ENCODE measurements at places on chromosomes 7 and 10.

DNA sequence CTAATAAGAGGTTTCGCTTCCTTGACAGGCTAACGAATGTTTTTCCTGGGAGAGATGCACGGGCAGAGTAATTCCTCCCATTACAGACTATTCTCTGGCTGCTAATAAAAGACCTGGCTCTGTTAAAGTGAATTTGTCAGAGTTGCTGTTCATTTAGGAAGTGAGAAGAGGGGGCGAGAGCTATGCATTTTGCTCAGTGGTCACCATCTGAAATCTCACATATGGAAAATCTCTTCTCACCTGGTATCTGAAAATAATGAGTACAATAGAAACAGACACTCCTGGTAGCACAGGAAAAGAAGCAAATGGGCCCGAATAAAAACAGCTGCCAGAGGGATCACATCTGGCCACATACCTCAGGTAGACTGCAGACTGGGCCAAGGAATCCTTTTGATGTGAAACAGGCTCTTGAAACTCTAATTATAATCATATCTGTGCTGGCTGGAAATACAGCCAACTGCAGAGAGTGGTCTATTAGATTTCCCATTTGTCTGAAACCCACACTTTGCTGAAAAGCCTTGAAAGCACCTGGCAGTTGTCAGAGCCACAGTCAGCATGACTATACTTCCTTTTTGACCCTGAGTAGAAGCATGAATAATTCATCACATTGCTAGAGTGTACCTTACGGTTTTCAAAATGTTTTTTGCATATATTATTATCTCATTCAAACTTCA lies 33.6 kb downstream of the AOAH start:
- no peak for DNase-seq

DNA sequence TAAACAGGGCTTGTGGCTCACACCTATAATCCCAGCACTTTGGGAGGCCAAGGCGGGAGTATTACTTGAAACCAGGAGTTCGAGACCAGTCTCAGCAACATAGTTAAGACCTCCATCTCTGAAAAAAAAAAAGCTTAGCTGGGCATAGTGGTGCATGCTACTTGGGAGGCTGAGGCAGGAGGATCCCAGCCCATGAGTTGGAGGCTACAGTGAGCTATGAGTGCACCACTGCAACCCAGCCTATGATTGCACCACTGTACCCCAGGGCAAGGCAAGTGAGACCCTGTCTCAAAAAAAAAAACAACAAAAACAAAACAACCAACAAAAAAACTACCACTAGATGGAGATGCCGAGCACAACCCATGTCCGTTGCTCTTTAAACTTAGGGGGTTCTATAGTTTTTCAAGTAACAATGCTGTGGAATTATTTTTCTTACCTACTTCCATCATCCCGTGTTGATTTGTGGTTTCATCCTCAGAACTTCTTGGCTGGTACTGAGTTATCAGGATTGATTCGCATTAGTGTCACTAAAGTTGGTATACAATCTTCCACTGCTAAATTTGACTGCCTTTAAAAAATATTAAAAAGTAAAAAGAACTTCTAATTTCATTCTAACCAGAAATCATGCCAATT lies 12.2 kb upstream of the REPIN1 start:
- peak; percentile 53 for DNase-seq

- DNase-seq, result no peak
Measured at GRCh38 chr10:80448209-80448942, 5.7 kb upstream of the TSPAN14 start.

DNA sequence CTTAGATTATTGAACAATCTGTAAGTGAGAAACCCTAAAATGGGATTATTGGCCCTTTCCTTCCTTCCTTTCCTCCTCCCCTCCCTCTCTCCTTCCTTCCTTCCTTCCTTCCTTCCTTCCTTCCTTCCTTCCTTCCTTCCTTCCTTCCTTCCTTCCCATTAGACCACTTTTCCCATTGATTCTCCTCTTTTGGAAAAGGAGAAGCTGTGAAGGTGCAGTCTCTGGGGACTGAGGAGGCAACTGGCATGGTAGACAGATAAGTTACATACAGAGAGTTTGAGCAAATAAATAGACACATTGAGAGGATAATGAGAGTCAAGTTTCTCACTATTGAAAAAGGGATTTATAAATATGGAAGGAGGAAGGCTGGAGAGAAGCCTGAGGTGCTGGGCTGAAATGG lies 45.0 kb upstream of the CCDC7 start:
- no peak for DNase-seq

DNA sequence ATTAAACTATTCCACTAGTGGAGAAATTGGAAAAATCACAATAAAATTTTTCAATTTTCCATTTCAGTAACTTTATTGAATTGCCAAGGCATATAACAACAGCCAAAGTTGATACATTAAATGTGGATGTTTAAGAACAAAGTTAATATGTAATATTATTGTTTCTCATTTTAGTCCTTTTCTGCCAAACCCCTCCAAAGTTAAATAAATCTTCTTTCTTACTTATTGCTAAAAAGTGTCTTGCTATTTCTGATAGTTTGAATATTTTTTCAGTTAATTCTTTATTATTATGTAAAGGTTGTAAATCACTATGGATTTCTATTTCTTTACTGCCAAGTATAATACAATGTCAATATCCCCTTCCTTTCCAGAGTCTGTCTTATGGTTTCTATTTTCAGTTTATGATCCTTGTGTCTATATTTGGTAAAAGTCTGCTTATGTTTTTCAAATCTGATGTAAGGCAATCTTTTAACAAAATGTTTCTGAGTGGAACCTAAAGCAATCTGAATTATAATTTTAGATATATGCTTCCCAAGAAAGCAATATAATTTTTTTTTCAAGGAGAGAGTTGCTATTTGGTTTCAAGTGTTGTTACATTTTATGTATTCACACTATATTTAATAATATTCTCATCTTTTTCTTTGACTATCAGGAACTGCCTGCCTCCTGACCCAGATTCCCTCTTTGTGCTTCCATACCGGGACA lies 80.3 kb upstream of the RHOBTB1 start:
- no peak for DNase-seq

- DNase-seq, result no peak
Measured at GRCh38 chr10:43693602-43694001, 44.9 kb upstream of the ZNF32 start.

GRCh38 chr7:139297795-139298194 lies 43.3 kb upstream of the FMC1 start:
- no peak for DNase-seq

- no peak for DNase-seq
Measured at GRCh38 chr7:55063633-55064032, 44.8 kb downstream of the EGFR start.

DNA sequence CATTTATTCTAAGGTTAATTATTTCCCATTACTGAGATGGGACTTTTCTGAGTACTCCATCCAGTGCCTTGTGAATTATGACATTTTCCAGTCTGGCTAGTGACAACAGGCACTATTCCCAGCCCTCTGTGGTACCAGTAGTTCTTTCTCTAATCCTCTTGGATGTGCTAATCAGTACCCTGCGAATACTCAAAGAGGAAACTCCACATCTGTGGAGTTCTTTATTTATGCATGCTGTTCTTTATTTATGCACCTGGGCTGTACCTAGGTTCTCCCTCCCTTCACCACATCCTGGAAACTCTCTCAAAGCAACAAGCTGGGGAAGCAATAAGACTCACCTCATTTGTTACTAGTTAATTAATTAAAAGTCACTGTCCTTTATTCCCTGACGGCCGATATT lies 83.5 kb downstream of the TSPAN12 start:
- DNase-seq, result no peak

DNA sequence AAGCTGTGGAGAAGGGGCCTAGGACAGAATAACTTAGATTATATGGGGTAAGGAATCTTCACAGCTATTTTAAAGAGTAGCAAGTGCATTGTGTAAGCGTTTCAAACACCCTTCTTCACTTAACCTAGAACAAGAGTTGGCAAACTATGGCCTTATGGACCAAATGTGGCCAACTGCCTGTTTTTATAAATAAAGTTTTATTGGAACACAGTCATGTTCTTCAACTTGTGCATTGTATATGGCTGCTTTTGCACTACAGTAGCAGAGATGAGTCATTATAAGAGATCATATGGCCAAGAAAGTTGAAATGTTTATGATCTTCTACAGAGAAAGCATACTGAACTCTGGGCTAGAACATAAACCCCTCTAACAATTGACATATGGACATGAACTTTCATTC lies 187.8 kb downstream of the ETV1 start:
- DNase-seq, result no peak

DNA sequence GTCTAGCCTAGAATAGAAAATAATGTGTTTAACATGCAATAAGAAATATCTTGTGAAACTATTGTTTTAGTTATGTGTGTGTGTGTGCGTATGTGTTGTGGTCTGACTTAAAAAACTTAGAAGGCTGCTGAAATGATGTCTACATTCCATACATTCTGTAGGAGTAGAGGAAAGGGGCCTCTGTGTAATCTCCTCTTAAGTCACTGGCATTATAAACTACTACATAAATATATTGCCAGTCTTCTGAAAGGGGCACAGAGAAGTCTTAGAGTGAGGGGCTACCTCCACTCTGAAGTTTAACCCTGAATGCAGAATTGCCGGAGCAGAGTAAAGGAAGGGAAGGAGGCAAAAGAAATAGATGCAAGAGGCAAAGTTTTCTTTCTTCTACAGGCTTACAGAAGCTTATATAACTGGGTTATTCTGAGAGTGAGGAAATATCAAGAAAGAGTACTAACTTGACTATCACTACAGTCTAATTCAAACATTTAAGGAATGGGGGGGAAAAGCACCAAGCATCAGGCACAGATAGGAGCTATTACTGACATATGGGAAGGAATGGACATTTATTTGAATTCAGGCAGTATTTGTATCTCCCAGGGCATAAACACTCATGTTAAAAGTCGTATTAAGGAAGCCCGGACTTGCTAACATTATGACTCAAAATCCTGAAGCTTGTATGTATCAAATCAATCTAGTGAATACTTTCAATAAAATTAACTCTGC lies 75.7 kb downstream of the DNAJC1 start:
- DNase-seq, result no peak

GRCh38 chr10:601660-601963 lies 87.9 kb downstream of the DIP2C start:
- no peak for DNase-seq

GRCh38 chr10:104337985-104338735 lies at the start of gene ITPRIP:
TSS of gene ITPRIP (minus strand) at chr10:104338465. CDS start at chr10:104316051, 22,414 bp downstream.
- peak; percentile 68 for DNase-seq

- no peak for DNase-seq
Measured at GRCh38 chr10:89665302-89665701, 20.3 kb upstream of the PANK1 start.

- DNase-seq, result no peak
Measured at GRCh38 chr10:91042069-91042468, 121.2 kb upstream of the ANKRD1 start.

DNA sequence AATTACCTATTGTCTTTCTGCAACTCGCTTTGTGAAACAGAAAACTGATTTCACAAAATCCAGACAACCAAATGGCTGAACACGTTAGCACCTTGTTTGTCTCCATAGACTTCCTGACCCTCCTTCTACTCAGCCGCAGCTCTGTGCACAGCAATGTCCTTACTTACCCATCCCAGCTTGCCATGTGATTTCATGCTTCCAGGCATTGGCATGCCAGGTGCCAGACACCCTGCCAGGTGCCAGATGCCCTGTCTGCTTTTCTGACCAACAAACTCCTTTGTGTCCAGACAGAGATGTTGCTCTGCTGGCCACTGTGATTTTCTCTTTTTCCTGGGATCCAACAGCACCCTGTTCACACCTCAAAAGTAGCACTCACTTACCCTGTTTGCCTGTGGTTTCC lies 16.1 kb upstream of the FAM170B start:
- DNase-seq, result no peak

DNA sequence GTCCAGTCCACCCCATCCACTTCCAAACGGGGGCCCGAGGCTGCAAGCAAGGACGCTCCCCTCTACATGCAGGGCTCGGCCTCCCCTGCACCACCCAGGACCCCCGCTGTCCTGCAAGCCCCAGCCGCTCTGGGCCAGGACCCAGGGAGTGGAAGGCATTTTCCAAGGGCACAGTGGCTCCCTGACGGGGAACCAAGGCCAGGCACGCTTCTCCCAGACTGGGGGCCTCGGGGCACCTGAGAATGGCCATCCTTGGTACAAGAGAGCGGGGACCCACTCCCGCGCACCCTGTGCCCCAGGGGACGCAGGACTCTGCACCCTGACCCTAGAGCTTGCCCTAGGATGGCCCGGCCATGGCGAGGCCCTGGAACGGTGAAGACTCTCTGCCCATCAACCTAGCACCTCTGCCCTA lies 545 bp upstream of the AKR1E2 start:
- DNase-seq, result no peak

DNA sequence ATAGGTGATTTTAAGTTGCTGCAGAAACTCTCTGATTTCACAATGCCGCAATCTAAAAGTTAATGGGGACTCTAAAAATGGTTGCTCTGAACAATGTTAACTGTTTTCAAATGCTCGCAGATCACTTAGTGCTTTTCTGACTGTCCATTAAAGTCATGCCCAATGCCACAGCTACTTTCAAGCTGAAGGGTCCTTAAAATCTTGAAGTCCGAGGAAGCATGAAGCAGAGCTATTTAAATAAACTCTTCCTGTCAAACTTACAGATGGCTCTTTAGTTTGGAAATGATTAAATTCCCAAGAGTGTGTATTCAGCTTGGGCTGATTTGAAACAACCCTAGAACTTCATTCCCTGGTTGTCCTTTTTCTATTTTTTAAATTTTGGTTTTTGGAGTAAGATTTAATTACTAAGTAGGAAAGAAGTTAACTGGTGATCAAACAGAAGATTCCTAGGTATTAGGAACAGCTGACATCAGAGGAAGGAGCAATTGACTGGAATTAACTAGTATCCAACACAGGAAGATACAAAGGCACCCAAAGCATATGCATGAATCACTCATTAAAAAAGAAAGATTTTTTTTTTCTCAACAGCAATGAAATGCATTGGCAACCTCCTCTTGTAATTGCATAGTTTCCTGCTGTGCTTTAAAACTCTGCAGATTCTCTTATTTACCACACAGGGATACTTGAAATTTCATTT lies 105.1 kb downstream of the NRP1 start:
- DNase-seq, result no peak

GRCh38 chr7:15084368-15084767 lies 181.8 kb upstream of the DGKB start:
- no peak for DNase-seq

DNA sequence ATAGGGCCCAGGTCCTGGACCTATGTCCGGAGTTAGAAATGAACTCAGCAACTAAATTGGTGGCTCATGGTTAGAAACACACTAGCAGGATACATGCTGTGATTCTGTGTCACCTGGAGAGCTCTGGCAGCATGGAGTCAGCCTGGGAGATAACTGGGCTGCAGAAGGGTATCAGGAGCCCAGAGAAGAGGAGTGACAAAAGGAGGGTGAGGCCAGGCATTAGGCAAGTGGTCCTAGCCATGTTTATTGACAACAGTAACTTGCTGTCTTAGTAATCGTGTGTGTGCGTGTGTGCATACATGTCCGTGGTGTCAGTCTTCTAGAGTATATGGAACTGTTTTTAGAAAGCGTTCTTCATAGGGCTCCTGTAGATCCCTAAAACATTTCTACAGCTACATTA lies 157.5 kb upstream of the PHYHIPL start:
- no peak for DNase-seq

DNA sequence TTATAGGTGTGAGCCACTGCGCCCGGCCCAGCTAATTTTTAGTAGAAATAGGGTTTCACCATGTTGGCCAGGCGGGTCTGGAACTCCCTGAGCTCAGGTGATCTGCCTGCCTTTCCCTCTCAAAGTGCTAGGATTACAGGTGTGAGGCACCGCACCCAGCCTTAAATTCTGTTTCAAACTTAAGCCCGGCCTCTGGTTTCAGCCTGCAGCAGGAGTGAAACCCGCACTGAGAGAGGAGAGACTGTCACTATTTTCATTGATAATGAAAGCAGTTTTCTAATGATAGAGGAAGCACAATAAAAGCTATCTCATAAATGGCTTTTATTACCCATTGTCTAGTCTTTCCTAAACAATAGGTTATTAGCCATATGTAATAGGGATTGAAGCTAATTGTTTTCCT lies 415.5 kb downstream of the GALNT17 start:
- no peak for DNase-seq
